Cerebellum (tissue), 4 donors: ENCODE measurements at places on chromosomes 11 and 22.
A peak's percentile ranks its signal among the peaks of the same experiment; 100 is the strongest.

DNA sequence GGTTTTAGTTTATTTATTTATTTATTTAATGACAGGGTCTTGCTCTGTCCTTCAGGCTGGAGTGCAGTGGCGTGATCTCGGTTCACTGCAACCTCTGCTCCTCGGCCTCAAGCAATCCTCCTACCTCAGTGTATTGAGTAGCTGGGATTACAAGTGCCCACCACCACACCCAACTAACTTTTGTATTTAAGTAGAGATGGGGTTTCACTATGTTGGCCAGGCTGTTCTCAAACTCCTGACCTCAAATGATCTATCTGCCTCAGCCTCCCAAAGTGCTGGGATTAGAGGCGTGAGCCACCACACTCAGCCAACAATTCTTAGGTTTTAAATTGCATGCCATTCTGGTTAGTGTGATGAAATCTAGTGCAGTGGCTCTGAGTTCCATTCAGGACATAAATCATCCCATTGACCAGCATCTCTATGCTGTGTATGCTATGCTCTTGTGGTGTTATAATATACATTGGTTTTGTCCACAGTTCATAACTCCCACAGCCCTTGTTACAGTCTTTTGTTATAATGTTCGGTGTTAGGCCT is 28.5 kb downstream of the ZNF280B start:
- DNase-seq = no peak

- DNase-seq = no peak
Observed at GRCh38 chr11:106395716-106396349, 318.4 kb downstream of the AASDHPPT start.

DNA sequence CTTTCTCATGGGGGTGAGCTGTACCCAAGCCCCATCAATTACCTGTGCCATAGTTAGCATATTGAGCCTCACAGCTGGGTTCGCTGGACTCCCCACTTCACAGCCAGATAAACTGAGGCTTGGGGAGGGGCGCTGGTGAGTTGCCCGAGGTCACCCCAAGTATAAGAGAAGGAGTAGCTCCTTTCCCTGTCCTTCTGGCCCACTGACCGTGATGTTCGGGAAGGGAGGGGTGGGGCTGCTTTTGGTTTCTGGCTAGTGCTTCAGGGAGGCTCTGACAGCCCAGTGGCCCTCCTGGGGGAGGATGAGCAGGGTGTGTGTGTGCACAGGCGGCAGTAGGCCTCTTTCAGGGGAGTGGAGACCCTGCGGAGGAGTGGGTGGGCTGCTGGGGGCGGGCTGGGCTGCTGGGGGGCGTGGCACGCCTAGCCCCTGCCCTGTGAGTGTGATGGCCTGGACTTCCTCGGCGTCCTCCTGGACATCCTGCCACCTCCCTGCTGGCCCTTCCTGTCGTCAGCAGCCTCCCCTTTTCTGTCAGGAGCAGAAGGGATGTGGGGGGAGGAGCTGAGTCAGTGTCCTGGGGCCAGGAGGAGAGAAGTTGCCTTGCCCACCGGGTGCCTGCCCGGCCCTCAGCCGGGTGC is 50.3 kb downstream of the TRIOBP start:
- DNase-seq = no peak

DNA sequence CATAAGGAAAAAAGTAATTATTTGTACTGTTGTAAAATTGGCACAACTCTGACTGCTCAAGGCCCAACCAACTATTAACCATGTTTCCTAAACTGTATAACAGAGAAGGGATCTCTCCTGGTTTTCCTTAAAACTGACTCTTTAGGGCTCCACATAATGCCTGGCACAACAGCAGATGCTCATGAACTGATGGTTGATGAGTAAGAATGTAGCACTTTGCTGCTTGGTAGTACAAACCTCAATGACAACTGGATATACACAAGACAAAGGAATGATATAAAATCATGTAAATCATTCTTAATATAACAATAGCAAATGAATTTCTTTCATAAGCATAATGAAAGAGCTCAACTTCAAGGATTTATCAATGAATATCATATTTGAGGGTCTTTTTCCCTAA is 11.7 kb downstream of the MSANTD2 start:
- no peak for DNase-seq

DNA sequence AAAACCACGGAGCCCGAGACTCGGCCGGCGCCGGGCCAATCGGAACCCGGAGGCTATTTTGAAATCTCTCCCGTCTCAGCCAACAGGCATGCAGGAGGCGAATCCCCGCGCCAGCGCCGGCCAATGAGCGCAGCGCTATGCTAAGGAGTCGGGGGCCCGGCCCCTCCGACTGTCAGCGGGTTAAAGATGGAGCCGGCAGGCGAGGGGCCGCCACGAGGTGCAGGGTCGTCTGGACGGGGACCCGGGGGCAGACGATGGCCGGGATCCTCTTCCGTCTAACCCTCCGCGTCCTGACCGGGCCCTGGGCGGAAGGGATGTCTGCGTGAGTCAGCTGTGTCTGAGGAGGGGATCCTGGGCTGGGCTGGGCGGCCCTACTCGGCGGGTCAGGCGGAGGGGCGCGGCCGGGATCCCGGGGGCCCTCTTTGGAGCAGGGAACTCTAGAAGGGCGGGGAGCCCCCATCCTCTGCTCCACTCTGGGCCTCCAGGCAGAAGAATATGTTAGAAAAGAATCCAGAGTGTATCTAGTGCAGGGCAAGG is 10.0 kb downstream of the SDF2L1 start:
- DNase-seq = peak; percentile 89

GRCh38 chr11:69748637-69749036 is 26.5 kb downstream of the FGF4 start:
- no peak for DNase-seq

GRCh38 chr11:30255637-30256036 is 24.8 kb downstream of the FSHB start:
- DNase-seq = no peak

- DNase-seq = no peak
Observed at GRCh38 chr11:69470301-69470700, 11.2 kb upstream of the LINC01488 start.

DNA sequence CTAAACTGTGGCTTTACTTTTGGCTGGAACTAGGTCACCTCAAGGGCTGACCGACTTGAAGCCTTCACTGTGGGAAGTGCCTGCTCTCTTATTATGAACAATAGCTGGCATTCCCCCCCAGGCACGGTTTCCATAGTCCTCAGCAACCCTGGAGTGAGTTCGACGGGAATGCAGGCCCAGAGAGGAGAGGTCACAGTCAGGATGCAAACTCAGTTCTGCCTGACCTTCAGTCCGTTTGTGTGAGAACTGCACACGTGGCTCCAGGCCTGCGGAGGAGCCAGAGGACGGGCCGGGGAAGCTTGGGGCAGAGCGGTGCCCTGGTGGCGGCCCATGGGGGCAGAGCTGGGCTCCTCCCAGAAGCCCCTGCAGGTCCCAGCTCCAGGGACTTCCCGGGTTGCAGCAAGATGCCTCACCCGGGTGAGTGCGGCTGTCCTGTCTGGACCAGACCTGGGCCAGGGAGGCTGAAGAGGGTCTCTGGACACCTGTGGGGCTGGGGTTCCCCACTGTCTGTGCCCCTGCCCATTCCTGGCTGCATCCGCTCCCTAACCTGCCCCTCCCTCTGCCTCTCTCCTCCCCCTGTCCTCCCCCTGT is 17.2 kb downstream of the SLC25A18 start:
- DNase-seq = no peak

DNA sequence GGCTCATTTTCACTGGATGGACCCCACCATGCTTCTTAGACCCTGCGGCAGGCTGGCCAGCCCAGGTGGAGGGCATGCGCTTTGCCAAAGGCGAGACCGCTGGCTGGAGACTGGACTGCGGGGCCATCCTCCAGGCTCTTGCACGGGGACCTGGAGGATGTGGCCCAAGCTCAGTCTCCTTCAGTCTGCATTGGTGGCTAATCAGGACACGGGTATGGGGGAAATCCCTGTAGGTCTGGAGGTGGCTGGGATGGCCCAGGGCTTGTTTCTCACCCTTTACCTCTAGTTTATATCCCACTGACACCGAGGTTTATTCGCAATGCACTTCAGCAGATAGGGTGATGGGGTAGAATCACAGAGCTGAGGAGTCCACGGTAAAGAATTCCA is 45.0 kb downstream of the BCR start:
- no peak for DNase-seq

DNA sequence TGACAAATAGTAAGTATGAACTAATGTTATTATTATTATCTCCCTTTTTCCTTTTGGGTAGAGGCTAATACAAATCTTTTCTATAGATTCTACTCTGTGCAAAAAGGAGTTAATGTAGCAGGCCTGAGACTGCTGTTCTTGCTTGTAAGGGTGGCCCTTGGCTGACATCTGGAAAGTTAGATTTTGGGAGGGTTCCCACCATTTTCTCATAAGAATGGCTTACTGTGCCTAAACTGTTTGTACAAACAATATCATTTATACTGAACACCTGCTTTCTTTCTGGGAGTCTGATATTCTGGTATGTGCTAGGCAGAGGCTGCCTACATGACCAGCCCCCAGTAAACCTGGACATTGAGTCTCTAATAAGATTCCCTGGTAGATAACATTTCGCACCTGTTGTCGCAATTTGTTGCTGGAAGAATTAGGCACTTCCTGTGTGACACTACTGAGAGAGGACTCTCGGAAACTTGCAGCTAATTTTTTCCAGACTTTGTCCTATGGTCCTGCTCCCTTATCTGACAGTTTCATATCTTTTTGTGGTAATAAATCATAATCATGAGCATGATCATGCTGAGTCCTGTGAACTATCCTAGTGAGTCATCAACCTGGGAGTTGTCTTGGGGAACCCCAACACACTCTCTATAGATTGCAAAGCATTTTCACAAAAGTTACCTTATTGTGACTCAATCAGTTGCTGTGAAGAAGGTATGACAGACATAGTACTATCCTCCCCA is 257.7 kb upstream of the CCDC90B start:
- no peak for DNase-seq

DNA sequence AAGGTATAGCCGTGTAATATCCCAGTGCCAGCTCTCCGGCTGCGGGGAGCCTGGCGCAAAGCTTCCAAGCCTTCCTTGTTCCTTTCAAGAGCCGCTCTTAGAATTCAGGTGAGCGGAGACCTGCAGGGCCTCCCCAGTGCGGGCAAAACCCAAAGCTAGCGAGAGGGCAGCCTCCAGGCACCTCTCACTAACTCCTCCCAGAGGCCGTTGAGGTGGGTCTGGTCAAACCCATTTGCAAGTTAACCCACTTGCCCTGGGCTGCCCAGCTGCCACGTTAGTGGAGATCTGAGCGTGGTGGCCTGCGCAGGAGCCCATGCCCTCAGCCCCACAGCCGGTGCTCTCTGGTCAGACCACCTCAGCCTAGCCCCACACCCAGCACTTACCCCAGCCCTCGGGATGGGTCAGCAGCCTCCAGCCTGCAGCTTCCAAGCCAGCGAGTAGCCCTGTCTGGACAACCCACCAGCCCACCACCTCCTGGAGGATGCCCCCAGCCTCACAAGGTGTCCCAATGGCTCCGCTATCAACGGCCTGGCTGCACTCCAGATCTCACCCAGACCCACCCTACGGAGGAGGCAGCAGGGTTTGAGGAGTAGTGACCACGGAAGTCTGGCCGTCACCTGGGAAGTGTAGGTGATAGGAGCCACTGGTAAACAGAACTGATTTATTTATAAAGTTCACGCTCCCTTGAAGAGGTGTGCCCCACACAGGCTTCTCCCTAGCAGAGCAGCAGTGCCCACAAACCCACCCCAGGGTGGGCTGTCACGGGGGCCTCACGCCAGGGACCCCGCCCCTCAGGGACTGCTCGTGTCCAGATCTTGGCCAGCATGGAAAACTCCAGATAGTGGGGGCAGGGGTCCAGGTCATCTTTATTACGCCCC is 2.3 kb downstream of the ASCL2 start:
- DNase-seq = no peak

DNA sequence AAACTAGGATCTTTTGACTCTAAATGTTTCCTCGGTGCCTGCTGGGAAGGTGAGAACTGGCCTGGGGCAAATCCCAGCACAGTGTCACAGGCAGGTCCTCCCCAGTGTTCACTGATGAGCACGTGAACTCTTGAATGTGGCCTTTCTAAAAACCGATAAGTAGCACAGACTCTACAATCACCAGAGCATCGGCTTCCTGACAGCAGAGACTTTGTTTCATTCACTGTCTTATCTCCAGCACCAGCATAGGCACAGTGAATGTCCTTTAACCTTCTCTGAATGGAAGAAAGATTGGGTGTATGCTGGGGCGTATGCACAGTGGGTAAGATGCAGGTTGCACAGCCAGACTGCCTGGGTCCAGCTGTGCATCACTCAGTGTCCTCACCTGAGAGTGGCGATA is 59.3 kb upstream of the EIF3D start:
- DNase-seq = no peak

GRCh38 chr22:42376711-42377554 is 55.3 kb downstream of the NFAM1 start:
- DNase-seq = peak; percentile 58

DNA sequence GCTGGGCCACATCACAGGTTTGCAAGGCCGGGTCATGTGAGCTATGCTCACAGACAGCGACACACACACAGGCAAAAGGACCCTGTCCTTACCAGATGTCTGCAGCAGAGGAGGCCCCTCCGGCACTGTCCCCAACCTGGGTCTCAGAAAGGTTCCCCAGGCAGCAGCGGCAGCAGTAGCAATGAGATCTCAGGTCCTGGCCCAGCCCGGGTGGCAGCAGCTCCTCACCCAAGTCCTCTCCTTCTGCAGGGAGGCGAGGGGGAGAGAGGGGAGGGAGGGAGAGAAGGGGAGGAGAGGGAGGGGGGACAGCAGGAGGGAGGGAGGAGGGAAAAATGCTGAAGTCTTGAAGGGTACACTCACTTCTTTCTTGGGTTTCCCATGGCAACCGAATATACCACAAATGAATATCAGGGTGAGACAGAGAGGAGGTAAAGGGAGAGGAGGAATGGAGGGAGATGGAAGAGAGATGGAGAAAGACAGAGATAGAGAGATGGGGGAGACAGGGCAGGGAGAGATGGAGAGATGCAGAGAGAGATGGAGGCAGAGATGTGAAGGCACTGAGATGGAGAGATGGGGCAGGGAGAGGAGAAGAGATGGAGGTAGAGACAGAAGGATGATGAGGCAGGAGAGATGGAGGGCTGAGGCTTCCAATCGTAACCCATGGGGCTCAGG is 9.5 kb downstream of the ELFN2 start:
- no peak for DNase-seq

- no peak for DNase-seq
Observed at GRCh38 chr11:15829312-15829711, 527.0 kb downstream of the SOX6 start.

GRCh38 chr22:26756675-26757293 is 99.4 kb downstream of the MIAT start:
- peak; percentile 20 for DNase-seq

DNA sequence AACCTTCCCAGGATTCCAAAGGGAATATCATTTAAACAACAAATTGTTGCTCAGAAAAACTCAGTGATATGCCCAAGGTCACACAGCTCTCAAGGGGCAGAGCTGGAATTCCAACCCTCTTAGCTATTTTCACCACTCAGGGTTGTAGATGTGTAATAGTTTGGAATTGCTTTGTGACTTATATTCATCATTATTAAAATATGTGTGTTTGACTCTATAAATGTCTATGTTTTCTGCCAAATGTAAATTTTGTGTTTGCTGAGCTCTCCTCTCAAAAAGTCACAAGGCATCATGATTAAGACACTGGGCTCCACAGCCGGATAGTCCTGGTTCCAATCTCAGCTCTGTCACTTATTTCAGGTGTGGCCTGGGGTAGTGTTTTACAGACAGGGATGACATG is 407.3 kb downstream of the TMEM135 start:
- DNase-seq = no peak

- no peak for DNase-seq
Observed at GRCh38 chr22:33886696-33887095, 33.6 kb downstream of the LARGE1 start.
